ENCODE measurements at places on chromosomes 5 and 9.
A peak's percentile ranks its signal among the peaks of the same experiment; 100 is the strongest.

- DNase-seq = no peak
Measured at GRCh38 chr5:98813755-98814154, 40.3 kb downstream of the RGMB start.

- no peak for DNase-seq
Measured at GRCh38 chr5:73213566-73213998, 40.6 kb downstream of the TMEM174 start.

DNA sequence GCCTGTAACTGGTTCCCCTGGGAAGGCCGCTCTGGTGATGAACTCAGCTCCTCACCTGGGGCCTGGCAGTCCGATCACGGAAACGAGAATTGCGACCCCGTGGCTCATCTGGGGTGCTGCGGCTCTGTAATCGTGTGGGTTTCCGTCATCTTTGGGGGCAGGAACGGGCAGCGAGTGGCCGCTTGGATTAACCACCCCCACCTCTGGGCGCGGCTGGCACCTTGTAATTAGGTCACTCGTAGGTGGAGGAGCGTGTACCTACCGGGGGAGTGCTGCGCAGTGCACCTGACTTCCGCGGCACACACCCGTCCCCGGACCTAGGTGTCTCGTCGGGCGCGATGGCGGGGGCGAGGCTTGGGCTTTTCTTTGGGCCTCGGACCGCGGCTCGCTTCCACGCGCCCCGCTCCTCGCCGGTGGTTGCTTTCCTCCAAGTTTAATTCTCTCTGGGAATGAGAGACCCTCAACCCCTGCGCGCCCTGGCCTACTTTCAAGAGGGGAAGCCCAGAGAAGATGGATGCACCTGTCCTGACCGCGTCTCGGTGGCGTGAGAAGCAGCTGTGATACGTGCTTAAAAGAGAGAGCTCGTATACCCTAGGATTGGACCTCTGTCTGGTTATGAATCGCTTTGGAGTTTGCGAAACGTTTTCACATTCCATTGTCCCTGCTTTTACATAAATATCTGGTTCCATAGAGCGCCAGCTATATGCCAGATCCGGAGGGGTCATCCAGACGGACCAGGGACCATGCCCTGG lies 744 bp upstream of the PPP2CA start:
- DNase-seq = peak; percentile 74

- no peak for DNase-seq
Measured at GRCh38 chr9:27939186-27939585, 365.9 kb upstream of the C9orf72 start.

GRCh38 chr5:172315587-172316493 lies 32.3 kb upstream of the UBTD2 start:
- DNase-seq = no peak
